ENCODE measurements at places on chromosomes 7 and 10.

- DNase-seq = no peak
Measured at GRCh38 chr10:95661818-95662217, 5.3 kb upstream of the ALDH18A1 start.

DNA sequence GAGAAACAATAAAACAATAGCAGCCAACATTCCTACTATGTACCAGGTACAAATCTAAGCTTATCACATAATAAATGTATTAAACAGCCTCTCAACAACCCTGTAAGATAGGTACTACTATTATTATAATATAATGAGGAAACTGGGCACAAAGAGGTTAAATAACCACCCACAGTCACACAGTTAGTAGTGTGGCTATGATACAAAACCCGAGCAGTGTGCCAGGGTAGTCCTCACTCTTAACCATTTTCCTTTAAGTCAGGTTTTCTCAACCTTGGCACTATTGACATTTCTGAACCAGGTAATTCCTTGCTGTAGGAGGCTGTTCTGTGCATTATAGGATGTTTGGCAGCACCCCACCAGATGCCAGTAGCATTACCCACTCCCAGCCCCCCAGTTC, 48.8 kb downstream of the DNAJC1 start:
- no peak for DNase-seq

GRCh38 chr7:147022056-147022455, 905.5 kb downstream of the CNTNAP2 start:
- DNase-seq = no peak

GRCh38 chr10:80324891-80325364, 31.6 kb downstream of the DYDC1 start:
- DNase-seq = no peak

GRCh38 chr7:120307991-120308545, 35.1 kb downstream of the KCND2 start:
- no peak for DNase-seq

DNA sequence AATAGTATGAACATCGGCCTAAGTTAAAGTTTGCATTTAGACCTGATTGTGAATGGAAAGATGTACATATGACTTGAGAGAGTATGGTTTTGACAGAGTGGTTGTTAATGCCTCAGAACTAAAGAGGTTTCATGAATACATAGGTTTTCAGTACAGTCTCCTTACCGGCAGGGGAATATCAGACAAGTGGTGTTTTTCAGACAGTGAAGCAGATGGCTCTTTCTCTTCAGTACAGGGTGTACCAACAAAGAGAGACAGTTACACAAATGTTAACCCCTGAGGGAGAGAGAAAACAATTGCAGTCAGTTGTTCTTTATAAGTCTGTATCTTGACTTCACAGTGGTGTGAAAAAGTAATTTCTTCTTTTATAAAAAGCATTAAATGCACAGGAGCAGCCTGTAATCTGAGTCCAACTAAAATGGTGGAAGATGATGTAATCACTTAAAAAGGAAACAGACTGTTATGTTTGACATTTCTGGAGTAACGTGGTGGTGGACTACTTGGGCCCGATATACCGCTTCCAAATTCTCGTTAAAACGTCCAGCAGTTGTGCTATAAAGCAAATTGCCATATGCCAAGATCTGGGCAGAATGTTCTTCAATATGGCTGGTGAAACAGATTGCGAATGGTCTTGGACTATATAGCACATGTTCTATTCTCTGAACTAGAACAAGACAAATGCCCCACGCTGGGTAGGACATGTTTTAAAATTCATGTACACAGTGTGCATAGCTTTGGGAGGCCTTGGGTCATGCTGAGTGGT, 69.2 kb downstream of the SDK1 start:
- DNase-seq = no peak

DNA sequence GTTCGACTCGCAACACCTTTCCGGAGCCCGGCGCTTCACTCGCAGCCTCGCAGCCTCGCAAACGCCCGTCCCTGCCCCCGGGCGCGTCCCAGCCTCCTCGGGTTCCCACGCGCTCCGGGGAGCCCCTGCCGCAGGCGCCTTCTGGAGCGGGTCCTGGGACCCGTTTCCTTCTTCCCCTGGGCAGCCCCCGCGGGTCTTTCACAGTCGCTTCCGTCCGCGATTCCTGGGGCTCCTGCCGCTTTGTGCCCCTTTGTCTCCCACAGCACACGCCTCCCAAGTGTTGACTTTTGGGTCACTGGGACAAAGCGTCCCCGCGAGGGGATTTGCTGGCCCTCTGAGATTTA, 140.7 kb downstream of the DYNC2I1 start:
- DNase-seq = no peak

DNA sequence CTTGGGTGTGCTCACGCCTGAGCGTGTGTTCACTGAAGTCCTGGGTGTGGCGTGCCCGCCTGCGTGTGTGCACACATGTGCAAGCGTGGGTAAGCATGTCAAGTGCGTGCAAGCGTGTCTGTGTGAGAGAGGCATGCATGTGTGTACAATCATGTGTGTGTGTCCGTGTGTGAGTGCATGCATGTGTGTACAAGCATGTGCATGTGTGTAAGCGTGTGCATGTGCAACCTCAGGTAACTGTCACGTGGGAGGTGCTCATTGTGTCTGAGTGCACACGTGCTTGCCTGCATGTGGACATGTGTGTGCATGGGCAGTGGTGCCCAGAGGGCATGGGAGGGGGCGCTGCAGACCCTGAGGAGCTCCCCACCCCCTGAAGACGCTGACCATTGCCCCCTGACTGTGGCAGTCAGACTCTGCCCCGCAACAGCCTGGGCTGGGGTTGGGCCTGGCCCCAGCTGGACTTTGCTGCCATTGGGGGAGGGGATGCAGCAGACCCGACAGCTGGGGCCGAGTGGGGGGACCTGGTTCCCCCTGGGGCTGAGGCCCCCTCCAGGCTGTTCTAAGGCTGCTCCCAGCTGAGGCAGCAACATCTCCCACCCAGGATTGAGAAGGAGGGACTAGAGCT, 88.1 kb downstream of the UNCX start:
- DNase-seq = no peak

DNA sequence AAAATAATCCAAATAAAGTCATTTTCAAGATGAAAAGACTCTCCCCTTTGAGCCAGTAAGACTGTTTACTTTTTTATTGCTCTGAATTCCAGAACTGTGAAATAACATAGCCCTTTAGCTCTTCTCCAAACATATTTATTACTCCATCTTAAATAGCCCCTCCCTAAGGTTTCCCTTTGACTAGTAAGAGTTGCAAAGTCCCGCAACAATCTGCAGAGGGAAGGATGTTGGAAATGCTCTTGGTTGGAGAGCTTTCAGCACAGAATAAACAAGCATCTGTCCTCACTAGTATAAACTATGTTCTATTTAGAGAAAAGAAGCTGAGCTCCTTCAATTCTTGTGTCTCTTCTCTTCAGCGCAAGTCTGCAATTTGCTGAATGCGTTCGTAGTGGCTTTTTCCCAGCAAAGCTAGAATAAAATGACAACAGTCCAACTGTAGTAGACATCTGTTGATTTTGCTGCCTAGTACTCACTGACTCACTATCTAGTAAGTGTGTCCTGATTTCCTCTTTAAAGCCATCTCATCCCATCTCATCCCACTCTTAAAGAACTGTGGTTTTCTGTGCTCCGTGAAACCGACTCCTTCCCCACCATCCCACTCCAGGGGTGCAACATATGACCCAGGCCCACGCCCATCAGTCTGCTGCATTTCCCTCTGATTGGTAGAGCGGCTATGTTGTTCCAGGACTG, 104.0 kb downstream of the FAM107B start:
- no peak for DNase-seq

DNA sequence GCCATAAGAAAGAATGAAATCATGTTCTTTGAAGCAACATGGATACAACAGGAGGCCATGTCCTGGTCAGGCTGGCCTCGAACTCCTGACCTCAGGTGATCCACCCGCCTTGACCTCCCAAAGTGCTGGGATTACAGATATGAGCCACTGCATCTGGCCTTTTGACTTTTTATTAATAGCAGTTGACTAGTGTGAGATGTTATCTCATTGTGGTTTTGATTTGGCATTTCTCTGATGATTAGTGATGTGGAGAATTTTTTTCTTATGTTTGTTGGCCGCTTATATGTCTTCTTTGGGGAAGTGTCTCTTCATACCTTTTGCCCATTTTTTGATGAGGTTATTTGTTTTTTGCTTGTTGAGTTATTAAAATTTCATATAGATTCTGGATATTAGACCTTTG, 400.9 kb downstream of the SUGCT start:
- DNase-seq = no peak

- no peak for DNase-seq
Measured at GRCh38 chr10:3258394-3258793, 85.8 kb upstream of the PITRM1 start.

All from mesendoderm (in vitro differentiated cells).